ENCODE measurements at places on chromosomes 3 and 15.

- DNase-seq = peak; percentile 81
Measured at GRCh38 chr15:35206060-35206675, 121.1 kb upstream of the NANOGP8 start.

DNA sequence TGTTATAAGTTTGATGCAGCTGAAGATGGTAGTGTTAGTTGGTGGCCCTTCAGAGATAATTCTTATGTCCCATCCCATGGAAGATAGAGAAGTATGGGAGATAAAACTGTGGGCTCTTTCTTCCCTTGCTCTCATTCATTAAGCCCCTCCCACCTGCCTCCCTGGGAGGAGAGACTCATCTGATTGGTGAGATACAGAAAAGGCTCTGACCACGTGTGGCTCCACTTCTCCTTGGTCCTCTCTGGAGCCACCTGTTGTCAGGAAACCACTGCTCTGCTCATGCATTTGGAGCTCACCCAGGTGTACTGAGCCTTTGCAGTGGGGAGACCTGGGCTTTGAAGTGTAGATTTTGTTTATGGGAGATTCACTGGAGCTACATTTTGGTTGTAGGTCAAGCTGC is 293.2 kb upstream of the RASGRP1 start:
- no peak for DNase-seq

- no peak for DNase-seq
Measured at GRCh38 chr3:25826510-25826909, 36.6 kb downstream of the OXSM start.

GRCh38 chr3:61277411-61277810 is 26.2 kb upstream of the FHIT start:
- DNase-seq = no peak

- DNase-seq = no peak
Measured at GRCh38 chr3:29067007-29067406, 213.9 kb upstream of the RBMS3 start.

DNA sequence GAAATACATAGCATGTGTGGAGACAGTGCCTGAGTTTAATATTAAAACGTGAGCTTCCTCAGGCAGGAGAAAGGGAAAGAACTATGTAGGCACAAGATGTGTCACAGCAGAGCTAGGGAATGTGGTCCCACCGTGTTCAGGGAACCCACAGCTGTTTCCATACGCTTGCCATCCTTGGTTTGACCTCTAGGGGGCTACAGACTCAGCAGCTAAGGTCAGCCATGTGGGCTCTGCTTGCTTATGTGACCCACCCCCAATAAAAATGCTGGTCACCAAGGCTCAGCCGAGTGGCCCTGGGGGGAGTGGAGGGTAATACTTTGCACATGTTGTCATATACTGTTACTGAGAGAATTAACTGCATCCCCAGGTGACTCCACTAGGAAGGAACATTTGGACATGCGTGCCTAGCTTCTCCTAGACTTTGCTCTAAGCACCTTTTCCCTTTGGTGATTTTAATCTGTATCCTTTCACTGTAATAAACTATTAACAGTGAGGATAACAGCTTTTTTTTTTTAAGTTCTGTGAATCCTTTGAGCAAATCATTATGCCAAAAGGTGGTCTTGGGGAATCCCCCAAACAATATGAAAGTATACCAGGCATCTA is 3.3 kb downstream of the TUBGCP5 start:
- peak; percentile 81 for DNase-seq

GRCh38 chr3:188200481-188200880 is 46.5 kb downstream of the LPP start:
- DNase-seq = no peak

- no peak for DNase-seq
Measured at GRCh38 chr3:138678874-138679392, 70.4 kb downstream of the FAIM start.

DNA sequence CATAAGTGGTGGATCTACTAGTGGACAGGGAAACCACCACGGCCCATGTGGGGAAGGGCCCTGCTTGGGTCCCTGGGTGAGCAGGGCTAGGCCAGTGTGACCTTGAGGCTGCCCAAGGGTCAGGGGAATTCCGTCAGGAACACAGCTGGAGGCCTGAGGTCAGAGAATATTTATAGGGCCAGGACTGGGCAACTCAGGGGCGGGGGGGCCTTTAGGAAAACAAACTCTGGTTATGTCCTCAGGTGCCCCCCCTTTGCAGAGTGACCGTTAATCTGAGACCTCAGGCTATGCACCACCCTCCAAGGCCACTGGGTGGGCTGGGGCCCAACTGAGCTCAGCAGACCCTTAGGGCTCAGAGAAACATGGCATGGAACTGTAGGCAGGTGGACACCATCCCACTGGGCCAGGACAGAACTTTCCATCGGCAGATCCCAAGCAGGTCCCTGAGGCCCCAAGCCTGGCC is 2.5 kb downstream of the TWF2 start:
- no peak for DNase-seq

GRCh38 chr3:114179575-114179974 is 723 bp upstream of the DRD3 start:
- peak; percentile 35 for DNase-seq

DNA sequence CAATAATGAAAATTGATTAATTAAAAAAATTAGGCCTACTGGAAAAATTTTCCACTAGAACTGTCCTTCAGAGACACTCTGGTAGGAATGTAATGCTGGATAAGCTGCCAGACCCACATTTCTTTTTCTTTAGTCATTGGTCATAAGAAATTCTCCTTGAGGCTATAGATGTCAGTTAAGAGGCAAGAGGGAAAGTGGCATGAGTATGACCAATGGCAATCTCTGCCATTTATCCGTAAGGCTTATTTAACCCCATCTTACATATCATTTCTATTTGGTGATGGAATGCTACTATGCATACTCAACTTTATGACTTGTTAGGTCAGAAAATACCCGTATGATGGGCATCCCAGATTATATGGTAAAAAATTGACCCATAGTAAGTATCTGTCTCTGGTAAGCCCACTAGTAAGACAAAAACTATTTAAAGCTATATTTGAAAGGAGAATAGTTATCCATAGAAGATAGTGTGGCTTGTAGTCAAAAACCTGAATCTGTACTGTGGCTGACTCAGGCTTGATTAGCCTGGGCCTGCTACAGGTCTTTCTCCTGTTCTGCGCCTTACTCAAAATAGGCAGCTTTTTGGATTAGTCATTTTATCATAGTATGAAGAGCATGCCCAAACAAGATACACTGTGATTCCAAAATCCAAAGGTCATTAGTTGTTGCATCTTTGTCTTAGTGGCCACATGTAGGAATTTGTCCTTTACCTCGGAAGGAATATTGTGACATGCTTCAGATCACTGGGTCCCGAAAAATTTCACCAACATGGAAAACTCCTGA is 314.7 kb downstream of the PYDC2 start:
- no peak for DNase-seq

- DNase-seq = no peak
Measured at GRCh38 chr3:17833786-17834559, 91.5 kb upstream of the TBC1D5 start.

DNA sequence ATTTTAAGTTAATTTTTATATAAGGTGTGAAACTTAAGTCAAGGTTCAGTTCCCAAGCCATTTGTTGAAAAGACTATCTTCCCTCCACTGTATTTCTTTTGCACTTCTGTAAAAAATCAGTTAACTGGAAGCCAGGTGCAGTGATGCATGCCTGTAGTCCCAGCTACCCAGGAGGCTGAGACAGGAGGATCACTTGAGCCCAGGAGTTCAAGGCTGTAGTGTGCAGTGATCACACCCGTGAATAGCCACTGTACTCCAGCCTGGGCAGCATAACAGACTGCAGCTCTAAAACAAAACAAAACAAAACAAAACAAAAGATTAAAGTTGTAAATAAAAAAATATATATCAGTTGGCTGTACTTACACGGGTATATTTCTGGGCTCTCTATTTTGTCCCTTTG is 33.1 kb upstream of the SEC22A start:
- DNase-seq = no peak

GRCh38 chr15:77853910-77854309 is 221.2 kb upstream of the LINGO1 start:
- no peak for DNase-seq

DNA sequence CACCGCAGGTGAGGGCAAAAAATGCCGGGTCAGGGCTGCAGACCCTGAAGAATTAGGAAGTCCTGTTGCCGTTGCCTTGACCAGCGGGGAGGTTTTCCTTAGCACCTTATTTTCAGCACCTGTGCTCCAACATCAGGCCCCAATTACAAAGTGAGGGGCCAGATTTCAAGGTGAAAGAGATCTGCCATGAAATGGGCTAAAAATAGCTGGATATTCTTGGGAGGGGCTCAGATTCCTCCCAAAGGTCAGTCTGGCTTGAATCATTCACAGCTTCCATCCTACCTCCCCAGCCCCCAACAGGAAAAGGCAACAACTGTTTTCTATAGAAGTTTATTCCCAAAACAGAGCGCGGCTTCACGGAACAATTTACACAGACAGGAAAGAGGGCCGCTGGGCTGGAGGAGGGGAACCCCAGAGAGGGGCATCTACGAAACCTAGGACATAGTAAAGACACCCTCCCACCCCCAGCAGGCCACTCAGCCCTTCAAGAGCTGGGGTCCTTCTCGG is 941 bp upstream of the SLC26A6 start:
- DNase-seq = no peak
